ENCODE measurements at places on chromosomes 7 and 10. TPM values are rescaled to one million over a fixed set of nuclear protein-coding genes. Genes with fewer than 3 reads are reported as not detected.

Gene CACNA2D1
- 14.7 TPM for total RNA-seq

- H3K27me3 ChIP-seq = no peaks in the 10 kb centered on the region
- H3K27ac ChIP-seq = no peak overlapping the region
- no peak overlapping the region for H3K4me3 ChIP-seq
- H3K4me1 ChIP-seq = peaks cover 4% of the 10 kb centered on the region
- H3K36me3 ChIP-seq = no peaks in the 10 kb centered on the region
Measured at GRCh38 chr10:36441557-36441956, 683.8 kb upstream of the ANKRD30A start.

Gene SOSTDC1
- total RNA-seq = 13.6 TPM

Gene SH2B2
- total RNA-seq = 7.9 TPM
